ENCODE measurements at places on chromosomes 7 and 10. TPM values are rescaled to one million over a fixed set of nuclear protein-coding genes. Genes with fewer than 3 reads are reported as not detected.

Gene ACTL6B
- not detected for total RNA-seq

GRCh38 chr7:98762620-98763019, 107.2 kb downstream of the TMEM130 start:
- no peak for DNase-seq

DNA sequence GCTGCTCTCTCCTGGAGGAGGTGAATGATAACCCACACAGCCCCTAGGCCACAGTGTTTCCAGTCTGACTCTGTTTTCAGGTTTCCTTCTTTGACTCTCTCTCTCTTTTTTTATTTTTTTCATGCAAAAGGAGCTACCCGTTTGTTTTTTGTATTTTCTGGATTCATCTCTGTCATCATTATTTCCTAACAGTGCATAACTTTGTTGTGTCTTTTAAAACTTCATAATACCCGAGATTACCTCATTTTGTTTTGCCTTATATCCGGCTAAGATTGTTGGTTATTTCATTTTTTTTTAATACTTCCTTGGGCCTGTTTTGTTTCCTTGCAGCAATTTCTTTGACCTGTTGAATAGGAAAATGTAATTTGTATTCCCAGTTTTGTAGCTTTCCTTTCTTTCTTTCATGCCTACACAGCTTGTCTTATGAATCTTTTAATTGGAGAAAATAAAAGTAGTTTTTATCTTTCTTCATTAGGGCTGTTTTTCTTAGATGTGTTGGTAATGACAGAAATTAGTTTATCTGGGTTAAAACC, 72.5 kb downstream of the SPAG6 start:
- DNase-seq = no peak

Gene DDC
- total RNA-seq = not detected

- no peak for DNase-seq
Measured at GRCh38 chr7:16810573-16810972, 5.8 kb upstream of the AGR2 start.

DNA sequence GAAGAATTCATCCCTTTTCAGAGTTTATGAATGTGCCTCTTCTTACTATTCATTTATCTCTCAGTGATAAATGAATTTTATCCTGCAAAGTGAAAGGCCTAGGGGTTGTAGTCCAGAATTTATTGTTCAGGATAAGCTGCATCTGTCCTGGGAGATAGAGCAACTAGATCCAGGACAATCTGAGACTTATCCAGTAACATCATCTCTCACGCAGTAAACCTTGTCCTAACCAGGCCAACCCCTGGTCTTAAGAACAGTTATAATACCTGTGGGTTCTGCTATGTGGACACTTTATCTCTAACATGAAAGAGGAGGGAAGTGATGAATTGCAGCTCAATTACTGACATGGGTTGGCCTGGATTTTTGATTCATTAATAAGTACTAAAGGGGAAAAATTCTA, 287.6 kb downstream of the BMPER start:
- DNase-seq = no peak

DNA sequence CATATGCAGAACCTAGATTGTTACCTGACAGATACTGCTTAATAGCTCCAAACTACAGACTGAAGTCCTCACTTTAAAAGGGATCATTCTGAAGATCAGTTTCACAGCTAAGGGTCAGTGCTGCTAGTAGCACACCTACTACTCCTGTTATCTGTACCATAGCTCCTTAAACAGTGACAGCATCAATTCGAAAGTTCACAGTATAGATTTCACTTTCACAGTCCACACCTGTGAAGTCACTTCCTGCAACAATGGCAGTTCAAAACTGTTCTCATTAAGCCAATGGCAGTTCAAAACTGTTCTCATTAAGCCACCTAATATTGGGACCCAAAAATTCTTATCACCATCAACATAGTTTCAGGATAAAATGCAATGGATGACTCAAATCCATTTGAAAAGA, 10.7 kb upstream of the FHIP2A start:
- DNase-seq = no peak

- DNase-seq = no peak
Measured at GRCh38 chr7:20279979-20280378, 50.7 kb upstream of the ITGB8 start.

DNA sequence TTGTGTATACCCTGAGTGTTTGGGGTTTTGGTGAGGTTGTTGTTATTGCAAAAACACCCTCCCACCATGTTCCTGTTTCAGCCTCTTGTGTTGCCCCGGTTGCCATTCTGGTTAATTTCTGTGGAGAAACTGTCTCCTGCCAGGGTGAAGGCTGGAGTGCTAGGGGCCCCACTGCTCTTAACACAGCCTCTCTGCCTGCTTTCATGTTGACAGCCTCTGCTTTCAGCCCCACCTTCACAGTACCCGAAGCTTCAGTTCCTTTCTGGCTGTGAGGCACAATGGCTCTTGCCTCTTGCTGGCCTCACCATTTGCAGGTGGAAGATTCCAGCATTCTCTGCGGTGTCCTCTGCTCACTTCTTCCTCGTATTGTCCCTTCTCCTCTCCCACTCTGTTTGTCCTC, 19.2 kb downstream of the SLC18A2 start:
- DNase-seq = no peak

DNA sequence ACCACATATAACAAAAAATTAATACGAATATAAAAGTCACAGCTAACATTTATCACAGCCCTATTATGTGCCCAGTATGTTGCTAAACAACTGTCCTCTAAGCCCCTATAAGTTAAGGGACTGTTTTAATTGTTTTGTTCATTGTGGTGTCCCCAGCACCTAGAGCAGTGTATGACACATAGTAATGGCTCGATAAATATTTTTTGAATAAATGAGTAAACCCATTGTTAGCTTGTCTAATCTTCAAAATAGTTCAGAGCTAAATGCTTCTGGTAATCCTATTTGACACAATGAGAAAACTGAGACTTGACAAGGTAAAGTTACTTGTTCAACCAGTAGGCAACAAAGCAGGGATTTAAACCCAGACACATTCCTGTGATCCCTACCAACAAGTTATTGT, 78.4 kb upstream of the NEUROD6 start:
- DNase-seq = no peak

- no peak for DNase-seq
Measured at GRCh38 chr7:152402384-152403250, 33.2 kb downstream of the KMT2C start.

DNA sequence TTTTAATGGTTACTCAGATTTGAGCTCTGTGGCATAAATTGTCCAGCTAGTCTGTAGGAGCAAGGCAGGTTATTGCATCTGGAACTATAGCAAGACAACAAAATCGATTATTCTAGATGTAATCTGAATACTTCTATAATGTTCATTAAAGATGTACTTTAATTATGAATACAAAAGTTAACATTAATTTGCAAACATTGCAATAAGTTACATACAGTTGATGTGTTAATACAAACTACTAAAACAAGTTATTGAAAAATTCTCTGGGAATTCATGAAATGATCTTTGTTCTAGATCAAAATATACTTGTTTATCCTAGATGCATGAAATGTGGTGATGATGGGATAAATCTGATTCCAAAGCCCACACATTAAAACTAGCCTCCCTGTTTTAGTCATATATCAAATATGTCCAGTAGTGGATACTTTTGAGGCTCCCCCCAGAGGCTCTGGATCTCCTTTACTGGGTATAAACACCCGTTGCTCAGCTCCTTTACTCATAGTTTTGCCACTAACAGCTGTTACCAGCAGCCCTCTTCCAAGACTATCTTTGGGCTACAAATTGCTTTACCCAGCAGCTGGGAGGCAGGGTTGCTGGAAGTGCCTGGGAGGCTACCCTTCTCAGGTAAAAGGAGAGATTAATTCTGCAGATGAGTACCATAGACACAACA, 78.1 kb downstream of the ARL4A start:
- no peak for DNase-seq

- no peak for DNase-seq
Measured at GRCh38 chr7:78296046-78296597, 497.5 kb downstream of the PHTF2 start.

DNA sequence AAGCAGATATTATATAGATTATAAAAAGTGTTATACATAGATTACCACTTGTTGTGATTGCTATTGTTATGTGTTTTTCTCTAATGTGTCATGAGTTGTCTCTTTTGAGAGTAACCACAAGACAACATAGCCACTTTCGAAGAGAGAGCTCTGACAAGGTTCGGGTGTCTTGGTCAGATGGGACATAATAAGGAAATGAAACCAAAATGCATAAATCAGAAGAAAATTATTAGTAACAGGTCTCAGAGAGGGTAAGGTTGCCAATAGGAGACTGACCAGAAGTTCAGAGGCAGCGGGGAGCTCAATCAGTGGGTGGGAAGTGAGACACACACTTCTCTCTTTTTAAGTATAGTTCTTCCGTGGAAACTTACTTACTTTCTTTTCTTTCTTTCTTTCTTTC, 639.2 kb upstream of the POT1 start:
- DNase-seq = no peak

Gene RET
- not detected for total RNA-seq

GRCh38 chr10:119493155-119493554, 49.4 kb downstream of the RGS10 start:
- DNase-seq = no peak

GRCh38 chr10:92305133-92306072, 14.4 kb downstream of the MARCHF5 start:
- DNase-seq = no peak

Gene BTBD16
- not detected for total RNA-seq

Gene NKX2-3
- total RNA-seq = not detected

DNA sequence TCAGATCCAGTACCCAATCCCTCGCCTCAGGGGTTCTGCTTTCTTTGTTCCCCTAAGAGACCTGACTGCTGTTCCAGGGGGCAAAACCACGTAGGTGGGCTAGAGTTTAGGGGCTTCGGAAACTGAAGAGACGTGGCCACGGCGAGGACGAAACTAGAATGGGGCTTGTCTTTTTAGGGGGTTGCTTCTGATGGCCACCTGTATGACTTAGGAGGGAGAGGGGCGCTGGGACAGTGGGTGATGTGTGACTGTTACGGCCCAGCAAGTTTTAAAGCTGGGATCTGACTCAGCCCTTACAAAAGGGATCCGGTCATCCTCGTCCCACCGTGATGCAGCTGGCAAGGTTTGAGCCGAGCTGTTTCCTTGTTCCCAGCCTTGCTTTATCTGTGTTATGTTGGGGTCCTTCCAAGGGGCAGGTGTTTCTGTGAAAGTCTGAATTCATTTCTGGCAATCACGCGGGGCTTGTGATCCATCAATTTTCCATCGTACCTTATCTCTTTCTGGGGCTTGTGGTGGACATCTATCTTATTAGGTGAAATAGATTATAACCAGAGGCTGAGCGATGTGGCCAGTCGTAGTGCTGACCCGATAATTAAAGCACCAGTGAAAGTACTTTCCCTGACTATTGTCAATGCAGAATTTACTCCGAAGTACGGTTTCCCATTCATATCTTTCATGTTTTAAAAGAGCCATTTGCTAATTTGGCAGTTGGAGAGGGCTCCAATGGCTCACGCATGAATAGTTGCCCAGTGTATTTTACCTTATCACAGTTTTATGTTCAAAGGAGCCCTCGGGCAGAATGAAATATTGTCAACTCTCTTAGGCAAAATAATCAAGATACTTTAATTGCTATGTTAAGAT, 830 bp downstream of the MET start:
- no peak for DNase-seq

- no peak for DNase-seq
Measured at GRCh38 chr10:125201791-125202622, 41.6 kb upstream of the CTBP2 start.

Gene ZNF786
- 18.8 TPM for total RNA-seq

Gene CELF2
- 173 TPM for total RNA-seq

GRCh38 chr7:130379921-130380860, at the start of gene CPA1:
TSS of gene CPA1 (plus strand) at chr7:130380494. CDS start at chr7:130380521, 27 bp downstream.
- no peak for DNase-seq

- no peak for DNase-seq
Measured at GRCh38 chr10:110978204-110978603, 58.8 kb downstream of the SHOC2 start.

GRCh38 chr10:19860107-19860506, 43.9 kb downstream of the PLXDC2 start:
- no peak for DNase-seq

- no peak for DNase-seq
Measured at GRCh38 chr7:157464971-157465886, 128.4 kb downstream of the DNAJB6 start.
